Iris pigment epithelial cell (primary cell): ENCODE measurements at places on chromosomes 5 and 9.

GRCh38 chr9:112750016-112750763 is at the start of gene SNX30:
TSS of gene SNX30 (plus strand) at chr9:112750760. CDS start at chr9:112751002, 242 bp downstream.
- DNase-seq, result peak; percentile 87

- DNase-seq, result no peak
These were observed 113.9 kb upstream of the ADAMTSL1 start for GRCh38 chr9:18360005-18360404.

DNA sequence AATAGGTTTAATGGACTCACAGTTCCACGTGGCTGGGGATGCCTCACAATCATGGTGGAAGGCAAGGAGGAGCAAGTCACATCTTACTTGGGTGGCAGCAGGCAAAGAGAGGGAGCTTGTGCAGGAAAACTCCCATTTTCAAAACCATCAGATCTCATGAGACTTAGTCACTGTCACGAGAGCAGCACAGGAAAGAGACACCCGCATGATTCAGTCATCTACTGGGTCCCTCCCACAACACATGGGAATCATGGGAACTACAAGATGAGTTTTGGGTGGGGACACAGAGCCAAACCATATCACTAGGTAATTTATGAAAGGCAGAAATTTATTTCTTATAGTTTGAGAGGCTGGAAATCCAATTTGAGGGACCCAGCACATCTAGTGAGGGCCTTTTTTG is 40.0 kb downstream of the MTREX start:
- no peak for DNase-seq

DNA sequence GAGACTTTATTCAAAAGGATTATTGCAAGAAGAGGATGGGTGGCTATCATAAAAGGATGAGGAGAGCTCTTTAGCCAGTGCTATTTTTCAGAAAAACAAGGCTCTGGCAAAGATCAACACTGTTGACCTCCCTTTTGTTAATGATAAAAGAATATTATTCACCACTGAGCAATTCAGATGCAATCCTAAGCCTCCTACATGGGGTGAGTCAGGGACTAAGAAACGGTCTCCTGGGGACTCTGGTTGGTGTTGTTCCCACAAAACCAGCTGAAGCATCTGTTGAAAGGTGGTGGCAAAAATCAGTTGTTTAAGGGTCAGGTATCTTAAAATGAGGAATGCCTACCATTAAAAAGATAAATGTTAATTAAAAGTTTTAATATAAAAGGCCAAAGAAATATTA is 7.7 kb upstream of the GCNT1 start:
- peak; percentile 92 for DNase-seq

DNA sequence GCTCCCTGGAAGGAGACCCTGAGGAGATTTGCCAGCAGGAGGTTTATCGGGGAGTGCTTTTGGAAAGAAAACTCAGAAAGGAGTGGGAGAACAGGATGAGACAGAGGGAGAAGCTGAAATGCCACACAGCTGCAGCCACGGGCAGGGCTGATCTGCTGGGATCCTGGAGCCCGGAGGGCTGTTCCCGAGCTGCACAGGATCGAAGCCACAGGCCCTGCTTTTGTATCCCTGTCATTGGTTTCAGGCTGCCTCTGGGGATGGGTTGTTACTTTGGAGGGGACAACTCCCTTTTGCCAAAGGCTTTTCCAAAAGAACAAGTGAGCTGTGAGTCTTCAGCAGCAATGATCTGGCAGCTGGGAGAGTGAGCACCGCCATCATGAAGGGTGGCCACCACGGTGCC is 152.5 kb upstream of the PTCH1 start:
- DNase-seq, result no peak

DNA sequence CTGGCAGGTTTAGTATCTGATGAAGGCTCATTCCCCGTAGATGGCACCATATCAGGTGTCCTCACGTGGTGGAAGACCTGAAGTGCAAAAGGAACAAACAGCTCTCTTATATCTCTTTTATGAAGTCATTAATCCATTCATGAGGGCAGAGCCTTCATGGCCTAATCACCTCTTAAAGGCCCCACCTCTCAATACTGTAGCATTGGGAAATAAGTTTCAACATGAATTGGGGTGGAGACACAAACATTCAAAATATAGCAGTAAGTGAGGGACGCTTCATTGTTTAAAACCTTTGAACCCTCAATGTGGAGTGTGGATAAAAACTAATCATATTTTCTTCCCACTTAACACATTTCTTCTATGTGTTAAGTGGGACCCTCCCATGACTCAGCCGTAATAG is 489.4 kb upstream of the WWC1 start:
- no peak for DNase-seq

DNA sequence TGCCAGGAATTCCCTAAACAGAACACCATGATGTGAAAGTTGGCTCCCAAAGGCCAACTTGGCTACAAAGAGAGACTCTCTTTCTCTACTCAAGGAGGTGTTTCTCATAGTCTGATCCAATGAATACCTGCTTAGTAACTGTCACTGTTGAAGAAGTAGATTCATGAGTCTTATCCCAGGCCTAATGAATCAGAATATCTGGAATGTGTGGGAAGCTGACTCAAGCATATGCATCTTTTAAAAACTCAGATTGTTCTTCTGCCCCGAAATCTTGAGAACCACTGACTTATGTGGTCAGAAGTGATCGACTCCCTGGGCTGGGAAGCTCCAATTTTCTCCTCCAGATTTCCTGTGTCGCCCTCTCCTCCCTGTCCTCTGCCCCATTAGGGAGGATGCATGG is 345.6 kb downstream of the PLK2 start:
- DNase-seq, result peak; percentile 80

GRCh38 chr5:153543288-153543687 is 52.8 kb downstream of the GRIA1 start:
- DNase-seq, result peak; percentile 81

GRCh38 chr5:81631124-81631523 is 119.8 kb downstream of the SSBP2 start:
- no peak for DNase-seq

- peak; percentile 64 for DNase-seq
These were observed 83.7 kb upstream of the ORM1 start for GRCh38 chr9:114238891-114239875.

DNA sequence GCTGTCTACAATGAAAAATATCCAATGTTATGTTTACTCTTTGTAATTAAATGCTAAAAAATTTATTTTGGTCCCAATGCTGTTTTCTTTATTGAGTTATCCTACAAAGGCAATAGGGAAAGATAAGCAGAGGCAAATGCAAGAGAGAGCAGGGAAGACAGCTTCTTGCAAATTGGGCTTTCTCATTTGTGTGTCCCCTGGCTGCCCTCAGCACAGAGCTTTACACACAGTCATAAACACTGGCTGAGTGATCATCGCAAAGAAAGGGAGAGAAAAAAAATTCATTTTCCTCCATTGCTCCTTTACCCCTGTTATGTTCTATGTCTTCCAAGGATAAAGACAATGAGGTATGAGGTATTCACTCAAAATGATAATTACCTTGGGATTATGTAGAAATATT is 2.3 kb upstream of the TSSK1B start:
- no peak for DNase-seq

DNA sequence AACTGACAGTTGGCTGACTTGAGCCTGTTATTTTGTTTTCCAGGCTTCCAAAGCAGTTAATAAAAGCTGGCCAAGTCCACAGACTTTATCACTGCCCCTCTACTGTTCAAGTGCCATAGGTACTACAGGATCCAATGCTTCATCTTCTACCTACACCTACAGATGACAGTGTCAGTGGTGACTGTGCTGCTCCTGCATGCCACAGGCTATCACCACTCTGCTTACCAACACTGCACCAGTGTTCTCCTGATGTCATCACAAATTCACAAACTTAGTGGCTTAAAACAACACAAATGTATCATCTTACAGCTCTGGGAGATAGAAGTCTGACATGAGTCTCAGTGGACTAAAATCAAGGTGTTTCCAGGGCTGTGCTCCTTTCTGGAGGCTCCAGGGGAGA is 26.6 kb downstream of the HMGCS1 start:
- no peak for DNase-seq

DNA sequence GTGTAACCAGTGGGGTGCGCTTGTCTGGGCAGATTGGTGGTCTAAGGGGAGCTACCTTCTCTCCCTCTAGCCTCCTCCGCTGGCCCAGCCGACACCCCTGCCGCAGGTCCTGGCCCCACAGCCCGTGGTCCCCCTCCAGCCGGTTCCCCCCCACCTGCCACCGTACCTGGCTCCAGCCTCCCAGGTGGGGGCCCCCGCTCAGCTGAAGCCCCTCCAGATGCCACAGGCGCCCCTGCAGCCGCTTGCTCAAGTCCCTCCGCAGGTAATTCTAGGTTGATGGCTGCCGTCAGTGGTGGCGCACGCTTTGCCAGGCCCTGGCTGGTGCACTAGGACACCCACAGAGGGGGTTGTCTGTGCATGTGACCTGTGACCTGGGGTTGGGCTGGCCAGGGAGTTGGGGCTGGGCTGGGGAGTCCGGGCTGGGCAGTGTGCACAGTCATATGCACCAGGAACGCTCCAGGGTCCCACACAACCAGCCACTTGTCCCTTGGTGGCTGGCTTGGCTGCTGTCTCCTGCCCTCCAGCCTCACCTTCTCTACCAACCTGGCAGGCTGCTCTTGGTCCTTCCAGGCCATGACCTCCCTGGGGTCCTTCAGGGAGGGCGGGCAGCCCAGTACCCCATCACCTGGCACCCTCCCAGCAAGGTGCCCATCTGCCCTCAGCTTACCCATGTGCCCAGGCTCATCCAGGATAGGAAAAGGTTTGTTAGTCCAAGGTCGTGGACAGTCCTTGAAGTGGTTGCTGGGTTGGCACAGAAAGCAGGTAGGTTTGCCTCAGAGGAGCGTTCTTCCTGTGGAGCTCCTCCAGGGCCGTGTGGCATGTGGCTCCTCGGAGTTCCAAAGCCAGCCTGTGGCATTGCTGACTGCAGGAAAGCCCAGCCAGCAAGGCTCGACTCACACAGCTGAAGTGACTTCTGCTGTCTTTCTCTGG is 73.2 kb downstream of the WNK2 start:
- DNase-seq, result no peak

DNA sequence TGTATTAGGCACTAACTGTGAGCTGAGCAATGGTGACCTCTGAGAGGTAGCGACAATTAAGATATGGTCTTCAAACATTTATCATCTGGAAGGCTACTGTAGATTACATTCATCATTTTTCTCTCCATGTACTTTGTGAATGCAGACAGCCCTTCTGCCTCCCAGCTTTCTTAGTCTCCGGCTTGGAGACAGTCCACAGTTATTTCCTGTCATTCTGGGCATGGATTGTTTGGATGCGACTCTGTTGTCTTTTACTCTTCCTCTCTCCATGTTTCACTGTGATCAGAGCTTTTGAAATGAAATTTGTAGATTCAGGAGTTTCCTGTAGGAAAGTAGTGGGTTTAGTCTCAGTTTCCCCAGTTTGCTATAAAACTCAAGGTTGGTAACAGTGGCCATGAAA is 20.5 kb downstream of the DMRT2 start:
- DNase-seq, result no peak

DNA sequence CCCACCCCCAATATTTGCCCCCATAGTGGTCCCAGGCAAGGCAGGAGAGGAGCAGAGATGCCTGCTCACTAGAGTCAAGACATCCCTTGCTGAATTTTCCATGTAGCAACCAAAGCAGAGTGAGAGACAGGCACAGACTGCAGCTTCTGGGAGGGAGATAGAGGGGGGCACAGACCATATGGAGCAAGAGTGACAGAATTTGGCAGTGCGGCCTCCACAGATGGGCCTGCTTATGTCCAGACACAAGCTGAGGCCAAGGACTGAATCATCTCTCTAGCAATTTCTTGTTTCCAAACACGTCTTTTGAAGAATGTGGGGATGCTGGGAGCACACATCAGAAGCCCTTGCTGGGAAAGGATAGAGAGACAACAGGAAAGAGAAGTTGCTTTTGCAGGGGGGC is 53.0 kb upstream of the ALDH1B1 start:
- peak; percentile 10 for DNase-seq

- DNase-seq, result peak; percentile 79
These were observed at the start of gene ADAMTSL1 for GRCh38 chr9:18473652-18474279. TSS of gene ADAMTSL1 (plus strand) at chr9:18474153. CDS start at chr9:18474233, 80 bp downstream.

- DNase-seq, result no peak
These were observed 80.0 kb upstream of the SNX2 start for GRCh38 chr5:122694884-122695283.

DNA sequence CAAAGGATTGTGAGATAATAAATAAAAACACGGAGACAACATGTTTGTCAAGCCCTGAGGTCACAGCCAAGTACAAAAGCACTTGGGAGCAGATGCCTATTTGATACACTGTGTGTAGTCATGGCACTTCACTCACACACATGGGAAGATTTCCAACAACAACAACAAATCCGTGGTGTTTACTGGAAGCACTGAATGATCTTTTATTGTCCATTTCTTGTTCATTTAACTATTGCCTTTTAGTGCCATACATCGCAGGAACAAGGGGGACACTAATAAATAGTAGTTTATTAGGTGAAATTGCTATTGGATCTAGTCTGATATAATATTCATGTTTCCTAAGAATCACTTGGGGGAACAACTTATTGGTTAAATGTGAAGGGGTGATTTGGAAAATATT is 20.4 kb upstream of the GDNF start:
- DNase-seq, result no peak

DNA sequence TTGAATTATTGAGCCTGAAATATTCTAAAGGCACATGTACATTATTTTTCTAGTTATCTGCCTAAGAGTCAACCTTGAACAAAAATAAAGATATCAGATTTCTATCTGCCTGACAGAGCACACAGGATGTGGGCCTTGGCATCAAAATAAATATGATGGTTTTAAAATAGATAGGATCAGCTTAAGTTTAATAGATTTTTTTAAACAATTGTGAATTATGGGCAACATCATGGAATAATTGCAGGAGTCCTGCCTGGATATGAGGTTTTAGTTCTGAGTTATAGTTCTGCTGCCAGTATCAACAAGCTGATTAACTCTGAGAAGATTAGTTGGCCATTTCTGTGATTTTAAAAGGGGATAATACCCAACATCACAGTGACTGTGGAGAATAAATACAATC is 107.0 kb upstream of the PCA3 start:
- DNase-seq, result peak; percentile 34

GRCh38 chr9:36025746-36026145 is 11.0 kb upstream of the RECK start:
- DNase-seq, result no peak

DNA sequence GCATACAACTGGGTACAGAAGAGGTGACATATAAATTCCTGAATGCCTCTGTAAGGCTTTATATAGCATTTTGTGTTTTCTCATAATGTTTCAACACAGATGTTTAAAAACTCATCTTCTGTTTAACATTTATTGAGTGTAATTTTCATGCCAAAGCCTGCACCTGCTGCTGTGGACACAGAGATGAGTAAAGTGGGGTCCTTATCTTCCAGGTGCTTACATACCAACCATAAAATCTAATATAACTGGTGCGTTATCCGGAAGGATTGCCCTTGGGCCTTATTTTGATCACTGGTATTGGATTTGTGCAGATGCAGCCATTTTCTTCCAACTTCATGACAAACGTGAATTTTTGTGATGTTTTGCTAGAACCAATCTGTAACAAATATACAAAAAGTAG is 222.3 kb downstream of the DMRT2 start:
- no peak for DNase-seq

DNA sequence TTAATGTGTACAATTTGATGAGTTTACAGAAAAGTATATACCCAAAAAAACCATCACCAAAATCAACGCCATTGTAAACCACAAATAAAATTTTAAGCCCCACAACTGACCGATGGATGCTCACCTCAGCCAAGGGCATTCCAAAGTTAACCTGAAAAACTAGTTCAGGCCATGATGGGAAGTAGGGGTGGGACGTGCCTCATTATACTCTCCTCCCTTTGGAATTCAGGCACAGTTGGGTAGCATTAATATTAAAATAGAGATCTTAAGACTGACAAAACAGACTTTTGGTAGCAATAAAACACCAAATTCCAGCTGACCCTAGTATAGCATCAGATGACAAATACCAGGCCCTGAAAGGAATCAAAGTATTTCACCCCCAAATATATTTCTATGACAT is 129.0 kb downstream of the CDH18 start:
- no peak for DNase-seq

GRCh38 chr5:123705741-123706140 is 193.8 kb downstream of the CSNK1G3 start:
- peak; percentile 81 for DNase-seq
